ENCODE measurements at places on chromosomes 7 and 10.

DNA sequence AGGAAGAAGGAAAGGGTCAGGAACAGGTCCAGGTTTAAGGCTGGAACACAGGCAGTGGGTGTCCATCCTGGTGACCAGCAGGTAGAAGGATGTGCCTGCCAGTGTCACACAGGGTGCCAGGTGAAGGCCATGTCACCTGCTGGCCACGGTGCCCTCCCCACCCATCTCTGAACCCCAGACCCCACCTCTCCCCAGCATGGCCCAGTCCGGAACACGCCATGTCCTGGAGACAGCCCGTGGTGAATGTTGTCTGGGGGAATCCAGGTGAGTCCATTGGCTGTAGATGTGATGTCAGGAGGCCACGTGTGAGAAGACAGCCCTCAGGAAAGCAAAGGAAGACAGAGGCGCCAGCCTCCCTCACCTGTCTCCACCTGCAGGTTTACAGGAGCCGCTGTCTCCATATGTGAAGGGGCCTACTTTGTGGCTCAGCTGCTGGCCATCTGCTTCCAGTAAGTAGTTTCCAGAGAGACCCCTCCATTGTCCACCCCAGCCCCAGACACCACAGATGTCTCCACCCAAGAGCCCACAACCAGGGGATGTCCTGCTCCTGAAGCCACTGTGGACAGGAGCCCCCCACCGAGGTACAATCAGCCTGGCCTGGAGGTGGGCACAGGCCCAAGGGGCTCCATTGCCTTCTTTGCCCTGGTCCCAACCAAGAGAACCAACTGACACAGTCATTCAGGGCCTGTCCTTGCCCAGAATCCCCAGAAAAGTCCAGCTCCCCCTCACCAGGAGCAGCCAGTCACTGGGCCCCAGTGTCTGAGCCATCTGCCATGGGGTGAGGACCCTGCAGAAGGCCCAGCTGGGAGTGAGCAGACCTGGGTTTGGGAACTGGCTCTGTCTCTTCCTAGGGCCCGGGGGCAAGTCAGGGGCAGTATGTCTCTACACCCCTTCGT, 20.7 kb downstream of the TMEM72 start:
- no peak for DNase-seq

DNA sequence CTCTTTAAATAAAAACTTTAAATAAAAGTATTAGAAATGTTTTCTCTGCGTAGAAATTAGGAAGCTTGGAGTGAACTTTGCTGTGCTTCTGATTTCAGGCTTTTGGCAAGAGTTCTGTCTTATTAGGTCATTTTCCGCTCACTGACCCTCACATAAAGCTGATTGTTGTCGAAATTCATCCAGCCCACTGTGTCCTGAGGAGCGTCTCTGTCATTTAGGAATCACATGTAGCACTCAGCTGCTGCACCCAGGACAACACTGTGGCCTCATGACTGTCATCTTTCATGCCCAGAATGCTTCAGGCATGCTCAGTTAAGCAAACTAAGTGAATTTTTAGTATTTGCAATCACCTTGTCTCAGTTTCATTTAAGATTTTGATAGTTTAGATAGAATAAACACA, 57.8 kb upstream of the MSRB2 start:
- no peak for DNase-seq

GRCh38 chr7:44568771-44569560, 4.7 kb downstream of the DDX56 start:
- no peak for DNase-seq

- no peak for DNase-seq
Observed at GRCh38 chr7:123122916-123123315, 76.9 kb downstream of the SLC13A1 start.

- no peak for DNase-seq
Observed at GRCh38 chr10:97570146-97570788, 2.3 kb upstream of the ANKRD2 start.

DNA sequence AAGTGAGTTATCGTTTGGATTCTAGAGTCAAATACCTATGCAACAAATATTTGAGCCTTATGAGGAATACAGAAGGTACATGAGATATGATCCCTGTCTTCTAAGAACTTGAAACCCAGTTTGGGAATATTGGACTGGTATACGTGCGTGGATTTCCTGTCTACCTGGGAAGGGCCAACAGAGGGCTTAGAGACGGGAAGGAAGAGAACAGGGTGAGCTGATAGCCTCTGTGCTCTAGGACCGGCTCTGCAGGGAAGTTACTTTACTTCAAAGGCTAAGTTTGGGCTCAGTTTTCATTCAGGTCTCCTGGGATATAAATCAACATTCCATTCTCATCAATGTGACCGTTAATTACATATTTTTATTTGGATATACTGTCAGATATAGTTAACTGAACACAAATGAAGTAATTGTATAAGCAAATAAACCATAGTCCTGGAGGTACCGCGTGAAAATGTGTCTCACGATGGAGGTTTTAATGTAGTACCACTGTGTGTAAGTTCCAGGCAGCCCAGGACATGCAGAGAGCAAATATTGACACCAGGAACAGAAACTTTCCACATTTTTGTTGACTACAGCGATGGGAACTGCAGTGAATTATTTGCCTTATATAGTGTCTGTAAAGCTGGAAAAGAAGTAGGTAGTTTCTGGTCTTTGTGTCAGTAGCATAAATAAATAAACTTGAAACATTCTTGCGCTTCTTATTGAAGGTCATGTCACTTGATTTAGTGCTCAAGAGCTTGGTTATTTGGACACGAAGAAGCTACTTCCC, 8.6 kb downstream of the CHST12 start:
- DNase-seq = no peak

- DNase-seq = no peak
Observed at GRCh38 chr10:23405540-23405939, 33.3 kb upstream of the OTUD1 start.

- no peak for DNase-seq
Observed at GRCh38 chr7:92840316-92840715, 3.9 kb upstream of the CDK6 start.

DNA sequence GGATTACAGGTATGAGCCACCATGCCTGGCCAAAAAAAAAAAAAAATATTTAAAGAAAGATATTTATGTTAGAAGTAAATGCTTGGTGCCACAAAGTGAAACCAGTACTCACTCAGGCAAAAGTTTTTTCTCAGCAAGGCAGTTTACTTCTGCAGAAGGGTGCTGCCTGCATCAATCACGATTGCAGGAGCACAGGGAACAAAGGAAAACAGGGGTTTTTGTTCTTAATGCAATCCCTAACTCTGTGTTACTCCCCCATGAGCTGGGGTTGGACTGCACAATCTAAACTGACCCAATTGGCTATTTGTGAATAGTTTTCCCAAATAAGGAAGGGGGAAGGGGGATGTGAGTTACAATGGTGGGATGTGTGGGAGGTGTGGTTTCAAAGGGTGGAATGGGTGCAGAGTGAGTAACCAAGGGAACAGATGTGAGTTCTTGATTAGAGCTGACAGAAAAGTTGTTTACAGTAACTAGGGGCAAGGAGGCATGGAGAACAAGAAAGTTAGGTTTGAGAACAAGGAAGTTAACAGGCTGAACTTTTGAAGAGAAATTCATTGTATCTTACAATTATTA, 255.4 kb downstream of the TYW1 start:
- no peak for DNase-seq

GRCh38 chr7:22193450-22193983, 163.4 kb downstream of the RAPGEF5 start:
- no peak for DNase-seq

DNA sequence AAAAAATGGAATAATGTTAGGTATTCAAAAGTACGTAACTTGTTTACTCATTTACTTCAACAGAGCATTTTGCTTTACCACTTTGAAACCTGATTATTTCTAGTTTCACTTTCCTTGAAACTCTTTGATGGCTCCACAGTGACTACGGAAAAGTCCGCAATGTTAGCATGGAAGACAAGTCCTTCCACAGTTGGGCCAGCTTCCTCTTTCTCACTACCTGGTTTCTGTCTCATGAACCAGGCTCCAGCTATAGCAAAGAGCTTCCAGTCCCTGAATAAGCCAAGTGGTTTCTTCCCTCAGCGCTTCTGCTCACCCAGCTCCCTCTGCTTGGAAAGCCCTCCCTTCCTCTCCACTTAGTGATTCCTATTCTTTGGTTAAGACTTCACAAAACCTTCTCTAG, 44.8 kb upstream of the SLC16A12 start:
- DNase-seq = peak; percentile 20

DNA sequence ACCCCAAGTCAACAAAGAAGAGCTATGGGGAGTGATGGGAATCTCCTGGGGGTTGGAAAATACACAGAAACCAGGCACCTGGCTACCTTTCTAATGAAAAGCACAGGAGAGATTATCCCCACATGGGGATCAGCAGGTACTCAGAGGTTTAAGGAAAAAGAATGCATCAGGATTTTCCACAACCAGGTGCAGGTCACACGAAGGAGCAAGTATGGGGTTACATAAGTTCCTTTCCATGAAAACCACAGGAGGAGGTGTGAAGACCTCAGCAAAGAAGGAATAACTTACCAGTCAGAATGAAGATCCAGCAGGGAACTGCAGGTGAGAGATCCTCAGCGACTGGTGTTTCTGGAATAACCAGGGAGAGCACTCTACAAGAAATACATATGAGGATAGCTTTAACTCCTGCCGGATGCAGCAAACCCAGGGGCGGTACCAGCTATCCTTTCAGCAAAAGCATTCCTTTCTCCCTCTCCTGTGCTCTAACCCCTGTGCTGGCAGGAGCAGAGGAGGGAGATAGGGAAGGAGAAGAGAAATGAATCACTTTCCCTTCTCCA, 116.7 kb upstream of the TMEM106B start:
- no peak for DNase-seq

DNA sequence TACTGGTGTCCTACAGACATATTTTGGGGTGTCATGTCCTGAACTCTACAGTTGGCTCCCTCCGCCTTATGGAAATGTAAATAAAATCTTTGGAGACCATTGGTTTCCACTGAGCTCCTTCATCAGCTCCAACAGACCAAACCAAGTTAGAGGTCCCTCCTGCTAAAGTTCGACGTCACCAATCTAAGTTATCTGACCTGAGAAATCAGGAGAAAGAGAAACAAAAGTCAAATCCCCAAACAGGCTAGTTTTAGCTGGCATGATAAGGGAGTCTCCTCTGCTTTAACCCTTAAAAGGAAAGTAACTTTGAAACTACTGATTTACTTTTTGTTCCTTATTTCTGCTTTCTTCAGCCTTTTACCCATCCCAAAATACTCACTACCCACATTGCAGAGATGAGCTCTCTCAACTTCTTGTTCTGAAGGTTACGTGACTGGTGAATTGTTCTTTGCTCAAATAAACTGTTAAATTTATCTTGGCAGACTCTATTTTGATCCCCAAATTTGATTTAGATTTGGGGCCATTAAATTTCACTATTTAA, 39.9 kb downstream of the AVL9 start:
- DNase-seq = no peak

DNA sequence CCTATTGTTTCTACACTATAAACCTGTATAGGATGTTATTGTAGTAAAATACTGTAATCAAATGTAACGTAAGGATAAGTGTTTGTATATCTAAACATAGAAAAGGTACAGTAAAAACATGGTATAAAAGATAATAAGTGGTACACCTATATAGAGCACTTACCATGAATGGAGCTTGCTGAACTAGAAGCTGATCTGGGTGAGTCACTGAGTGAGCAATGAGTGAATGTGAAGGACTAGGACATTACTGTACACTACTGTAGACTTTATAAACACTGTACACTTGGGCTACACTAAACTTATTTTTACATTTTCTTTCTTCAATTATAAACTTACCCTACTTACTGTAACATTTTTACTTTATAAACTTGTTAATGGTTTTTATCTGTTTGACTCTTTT, 732.9 kb upstream of the LRRN3 start:
- no peak for DNase-seq

- DNase-seq = peak; percentile 7
Observed at GRCh38 chr10:93821051-93821772, 63.5 kb downstream of the LGI1 start.

DNA sequence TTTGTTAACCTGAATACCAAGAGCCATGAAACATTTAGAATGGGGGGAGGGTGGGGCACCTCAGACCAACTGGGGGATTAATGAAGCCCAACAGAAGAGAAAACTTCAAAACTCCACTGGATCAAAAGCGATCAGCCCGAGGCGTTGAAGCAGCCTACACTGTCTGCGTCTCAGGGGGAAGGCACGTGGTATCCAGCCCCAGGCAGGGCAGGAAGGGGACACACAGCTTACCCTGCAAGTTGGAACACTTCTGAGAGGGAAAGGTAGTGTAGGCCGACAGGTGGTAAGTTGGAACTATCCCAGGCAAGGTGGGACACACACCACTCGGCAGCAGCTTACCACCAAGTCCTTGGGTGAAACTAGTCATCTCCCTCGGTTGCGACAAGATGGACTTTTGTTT, 102.9 kb downstream of the TAX1BP1 start:
- DNase-seq = no peak

DNA sequence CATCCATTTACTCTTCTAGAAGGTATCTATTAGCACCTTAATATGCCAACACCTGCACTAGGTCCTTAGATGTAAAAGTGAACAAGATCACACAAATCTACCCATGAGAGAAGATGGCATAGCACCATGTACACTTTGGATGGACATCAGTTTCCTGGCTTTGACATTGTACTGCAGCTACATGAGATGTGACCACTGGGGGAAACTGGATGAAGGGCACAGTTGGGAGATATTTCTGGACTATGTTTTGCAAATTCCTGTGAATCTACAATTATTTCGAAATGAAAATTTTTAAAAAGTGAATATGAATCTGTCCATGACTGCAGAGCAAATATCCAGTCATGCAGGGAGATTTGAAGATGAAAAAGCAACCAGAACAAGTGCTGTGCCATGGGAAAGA, 124.5 kb downstream of the PRKCQ start:
- DNase-seq = no peak

DNA sequence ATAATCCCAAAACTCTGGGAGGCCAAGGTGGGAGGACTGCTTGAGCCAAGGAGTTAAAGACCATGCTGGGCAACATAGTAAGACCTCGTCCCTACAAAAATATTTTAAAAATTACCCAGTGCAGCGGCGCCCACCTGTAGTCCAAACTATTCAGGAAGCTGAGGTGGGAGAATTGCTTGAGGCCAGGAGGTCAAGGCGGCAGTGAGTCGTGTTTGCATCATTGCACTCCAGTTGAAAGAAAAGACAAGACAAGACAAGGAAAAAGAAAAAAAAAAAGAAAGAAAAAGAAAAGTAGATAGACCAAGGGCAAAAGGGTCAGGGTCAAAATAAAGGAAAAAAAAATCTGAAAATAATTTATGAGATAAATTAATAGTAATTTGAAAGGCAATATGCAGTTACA, 5.8 kb downstream of the ANXA7 start:
- DNase-seq = no peak

- DNase-seq = no peak
Observed at GRCh38 chr10:62690703-62691102, 113.8 kb upstream of the ADO start.

- DNase-seq = no peak
Observed at GRCh38 chr10:123804716-123805115, 86.9 kb downstream of the CPXM2 start.

GRCh38 chr10:49237985-49238384, 49.8 kb upstream of the TMEM273 start:
- peak; percentile 20 for DNase-seq

DNA sequence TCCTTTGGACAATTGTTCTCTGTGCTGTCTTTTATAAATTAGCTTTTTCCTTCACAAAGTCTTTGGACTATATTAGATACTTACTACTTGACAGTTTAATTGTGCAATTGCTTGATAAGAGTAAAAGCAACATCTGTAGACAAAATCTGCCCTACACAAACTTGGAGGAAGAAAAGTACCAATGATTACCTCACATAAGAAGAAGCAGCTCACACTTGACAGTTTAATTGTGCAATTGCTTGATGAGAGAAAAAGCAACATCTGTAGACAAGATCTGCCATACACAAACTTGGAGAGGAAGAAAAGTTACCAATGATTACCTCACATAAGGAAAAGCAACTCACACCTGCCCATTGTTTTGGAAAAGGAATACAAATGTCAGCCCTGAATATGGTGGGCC, 17.1 kb upstream of the SCIN start:
- no peak for DNase-seq

Data from inflammatory macrophage treated with lipopolysaccharide for 1 hour (primary cell).